Natural killer cell treated with Interleukin-12 subunit alpha and Interleukin-12 subunit beta and Interleukin-15 and Interleukin-18, amount 100 ng/mL, for 72 hours (primary cell): ENCODE measurements at places on chromosomes 4 and X. TPM values are rescaled to one million over a fixed set of nuclear protein-coding genes. Genes with fewer than 3 reads are reported as not detected.

DNA sequence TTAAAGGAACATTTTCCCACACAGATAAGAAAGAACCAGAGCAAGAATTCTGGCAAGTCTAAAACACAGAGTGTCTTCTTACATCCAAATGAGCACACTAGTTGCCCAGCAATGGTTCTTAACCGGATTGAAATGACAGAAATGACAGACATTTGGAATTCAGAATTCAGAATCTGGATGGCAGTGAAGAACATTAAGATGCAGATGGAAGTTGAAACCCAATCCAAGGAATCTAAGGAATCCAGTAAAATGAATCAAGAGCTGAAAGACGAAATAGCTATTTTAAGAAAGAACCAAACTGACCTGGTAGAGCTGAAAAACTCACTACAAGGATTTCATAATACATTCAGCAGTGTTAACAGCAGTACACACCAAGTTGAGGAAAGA is 21.5 kb downstream of the ANAPC10 start:
- H3K27me3 ChIP-seq, result no peaks in the 10 kb centered on the region
- peaks cover 33% of the 10 kb centered on the region for H3K36me3 ChIP-seq
- H3K27ac ChIP-seq, result no peak overlapping the region
- H3K4me1 ChIP-seq, result peaks cover 35% of the 10 kb centered on the region

GRCh38 chr4:533318-534100 is 34.5 kb downstream of the PIGG start:
- no peak overlapping the region for H3K4me3 ChIP-seq
- peaks cover 10% of the 10 kb centered on the region for H3K36me3 ChIP-seq
- no peak for DNase-seq
- H3K27me3 ChIP-seq, result no peaks in the 10 kb centered on the region

The SLC49A3 gene
- total RNA-seq, result 15.9 TPM

- no peaks in the 10 kb centered on the region for H3K4me1 ChIP-seq
- H3K27me3 ChIP-seq, result no peaks in the 10 kb centered on the region
- no peaks in the 10 kb centered on the region for H3K36me3 ChIP-seq
- H3K27ac ChIP-seq, result no peak overlapping the region
These were observed 456.1 kb downstream of the FGF13 start for GRCh38 chrX:138255373-138255772.

DNA sequence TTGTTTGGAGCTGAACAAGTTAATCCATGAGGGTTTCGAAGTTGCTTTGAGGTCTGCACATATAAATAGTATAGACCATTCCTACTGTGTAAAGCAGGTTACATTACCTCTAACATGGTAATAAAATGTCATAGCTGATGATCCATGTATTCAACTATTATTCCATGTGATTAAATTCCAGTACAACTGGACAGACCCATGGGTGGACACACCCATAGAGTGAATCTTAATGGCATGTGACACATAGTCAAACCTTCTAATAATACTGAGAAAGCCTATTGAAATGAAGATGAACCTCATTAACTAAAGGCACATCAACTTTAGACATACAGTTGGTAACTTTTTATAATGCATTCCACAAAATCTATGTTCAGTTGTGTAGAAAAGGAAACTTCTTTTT is 28.5 kb downstream of the FHIP1A start:
- no peak for DNase-seq
- peaks cover 23% of the 10 kb centered on the region for H3K27me3 ChIP-seq
- H3K36me3 ChIP-seq, result no peaks in the 10 kb centered on the region
- no peak overlapping the region for H3K27ac ChIP-seq
- no peaks in the 10 kb centered on the region for H3K4me1 ChIP-seq
- no peak overlapping the region for H3K4me3 ChIP-seq

DNA sequence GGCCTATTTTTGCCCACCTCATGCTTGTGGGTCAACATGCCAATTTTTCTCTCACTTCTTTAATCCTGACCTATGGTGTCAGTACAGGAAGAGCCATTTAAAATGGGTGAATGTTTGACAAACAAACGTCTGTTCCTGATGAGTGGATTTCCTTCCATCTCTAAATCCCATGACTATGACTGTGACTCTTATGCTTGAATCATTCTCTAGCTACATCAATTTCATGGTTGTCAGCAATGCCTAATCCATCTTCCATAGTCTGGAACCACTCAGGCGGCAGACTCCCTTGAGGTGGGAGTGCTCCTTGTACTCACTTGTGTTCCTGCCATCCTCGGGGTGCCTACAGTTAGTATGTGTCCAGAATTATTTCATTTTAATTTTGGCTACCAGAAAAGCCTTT is 194.9 kb upstream of the RPS6KA3 start:
- H3K36me3 ChIP-seq, result no peaks in the 10 kb centered on the region
- no peak for DNase-seq

The TBC1D8B gene
- total RNA-seq, result 0.56 TPM

The PLAC8 gene
- 10.0 TPM for total RNA-seq

DNA sequence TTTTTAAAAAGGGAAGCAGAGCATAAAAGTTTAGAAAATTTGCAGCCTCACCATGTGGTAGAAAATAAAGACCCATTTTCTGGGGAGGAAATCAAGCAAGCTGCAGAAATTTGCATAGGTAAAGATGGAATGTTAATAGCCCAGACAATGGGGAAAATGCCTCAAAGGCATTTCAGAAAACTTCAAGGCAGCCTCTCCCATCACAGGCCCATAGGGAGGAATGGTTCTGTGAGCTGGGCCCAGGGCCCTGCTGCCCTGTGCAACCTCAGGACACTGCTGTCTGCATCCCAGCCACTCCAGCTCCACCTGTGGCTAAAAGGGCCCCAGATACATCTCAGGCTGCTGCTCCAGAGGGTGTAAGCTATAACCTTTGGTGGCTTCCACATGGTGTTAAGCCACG is 137.9 kb downstream of the INPP4B start:
- H3K4me1 ChIP-seq, result peaks cover 6% of the 10 kb centered on the region
- no peak overlapping the region for H3K4me3 ChIP-seq

GRCh38 chrX:1658071-1658491 is 43.2 kb downstream of the ASMT start:
- H3K27ac ChIP-seq, result peak overlapping the region; percentile 95
- H3K4me3 ChIP-seq, result peak overlapping the region; percentile 83
- H3K27me3 ChIP-seq, result no peaks in the 10 kb centered on the region
- peaks cover 42% of the 10 kb centered on the region for H3K4me1 ChIP-seq

The MAP7D2 gene
- 0.17 TPM for total RNA-seq
